GM12892 (cell line): ENCODE measurements at places on chromosomes 6 and 20.

DNA sequence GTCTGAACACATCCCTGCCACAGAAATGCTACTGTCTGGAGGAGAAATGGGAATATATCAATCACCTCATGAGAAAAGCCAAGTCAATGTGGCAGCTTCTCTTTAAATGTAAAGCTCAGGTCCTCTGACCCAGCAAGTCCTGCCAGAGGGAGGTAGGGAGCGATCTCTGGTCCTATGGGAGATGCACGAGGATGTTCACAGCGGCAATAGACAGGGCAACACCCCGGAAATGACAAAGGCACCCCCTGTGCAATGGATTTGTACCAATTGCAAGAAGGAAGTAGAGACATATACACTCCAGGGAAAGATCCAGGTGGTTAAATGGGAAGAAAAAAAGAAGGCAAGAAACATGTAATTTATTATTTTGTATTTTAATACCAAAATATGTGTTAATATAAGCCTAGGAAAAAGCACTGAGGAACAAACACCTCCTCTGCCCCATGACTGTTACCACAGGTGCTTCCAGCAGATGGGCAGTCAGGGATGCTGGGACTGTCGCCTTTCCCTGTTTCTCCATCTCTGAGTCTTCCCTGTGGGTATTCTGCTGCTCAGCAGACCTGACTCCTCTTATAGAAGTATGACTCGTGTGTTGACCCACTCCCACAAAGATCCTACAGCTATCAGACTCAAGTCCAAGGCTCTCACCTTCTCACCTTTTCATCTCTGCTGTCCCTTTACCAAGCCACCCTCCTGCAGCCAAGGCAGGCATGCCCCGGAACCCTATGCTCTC lies 20.8 kb downstream of the ATP9A start:
- no peak for DNase-seq

DNA sequence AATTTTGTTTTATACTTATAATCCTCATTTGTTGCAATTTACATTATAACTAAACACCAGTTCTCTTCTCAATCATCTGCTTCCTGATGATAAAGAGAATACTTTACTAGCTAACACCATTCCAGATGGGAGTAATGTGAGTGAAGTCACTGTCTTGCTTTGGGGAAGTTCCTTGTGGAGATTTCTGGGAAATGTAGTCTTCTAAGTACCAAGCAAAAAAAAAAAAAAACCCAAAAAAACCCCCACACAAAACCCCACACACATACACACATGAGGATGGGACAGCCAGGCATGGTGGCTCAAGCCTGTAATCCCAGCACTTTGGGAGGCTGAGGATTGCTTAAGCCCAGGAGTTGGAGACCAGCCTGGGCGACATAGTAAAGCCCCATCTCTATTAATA lies 2.2 kb upstream of the SNPH start:
- DNase-seq, result no peak

- DNase-seq, result no peak
These were observed 56.8 kb downstream of the NCOA3 start for GRCh38 chr20:47558295-47559066.

DNA sequence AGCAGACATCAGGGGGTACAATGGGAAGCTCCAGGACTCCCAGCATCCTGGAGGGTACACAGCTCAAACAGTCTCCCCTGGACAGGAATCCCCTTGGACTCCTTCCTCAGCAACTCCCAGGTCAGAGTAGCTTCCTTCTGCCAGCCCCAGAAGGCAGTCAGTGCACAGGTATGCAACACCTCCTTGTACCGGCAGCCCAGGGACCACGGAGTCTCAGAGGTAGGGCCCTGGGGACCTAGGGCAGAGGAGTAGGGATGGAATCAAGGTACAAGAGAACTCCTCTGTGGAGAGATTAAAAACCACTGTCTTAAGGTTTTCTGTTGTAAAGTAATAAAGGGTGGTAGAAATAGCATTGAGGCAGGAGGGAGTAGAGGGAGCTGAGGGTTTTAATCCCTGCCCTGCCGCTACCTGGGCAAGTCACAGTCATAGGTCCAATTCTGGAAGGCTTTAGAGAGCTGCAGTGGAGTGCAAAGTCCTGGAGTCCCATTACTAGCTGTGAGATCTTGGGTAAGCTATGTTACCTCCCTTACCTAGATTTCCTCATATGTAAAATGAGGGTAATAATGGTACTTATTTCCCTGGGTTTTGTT lies 7.5 kb downstream of the TP53TG5 start:
- no peak for DNase-seq

GRCh38 chr6:32070814-32071543 lies 32.8 kb downstream of the CYP21A2 start:
- no peak for DNase-seq

DNA sequence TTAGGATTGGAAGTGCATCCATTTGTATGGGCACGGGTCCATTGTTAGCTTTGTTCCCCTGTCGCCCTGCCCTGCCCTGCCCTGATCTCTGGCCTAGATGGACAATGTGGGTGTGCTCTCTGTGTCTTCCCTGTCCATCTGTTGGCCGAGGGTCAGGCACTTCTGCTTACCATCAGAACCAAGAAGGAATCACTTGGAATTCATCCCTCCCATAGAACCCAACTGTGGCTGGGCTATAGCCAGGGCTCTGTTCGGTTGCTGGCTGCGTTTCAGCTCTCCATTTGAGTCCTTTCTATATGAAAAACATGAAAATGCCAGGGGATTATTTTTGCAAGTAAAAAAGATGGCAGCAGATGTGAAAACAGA lies 26.6 kb upstream of the TULP4 start:
- no peak for DNase-seq

- DNase-seq, result no peak
These were observed 13.5 kb upstream of the BAG2 start for GRCh38 chr6:57158658-57159057.

DNA sequence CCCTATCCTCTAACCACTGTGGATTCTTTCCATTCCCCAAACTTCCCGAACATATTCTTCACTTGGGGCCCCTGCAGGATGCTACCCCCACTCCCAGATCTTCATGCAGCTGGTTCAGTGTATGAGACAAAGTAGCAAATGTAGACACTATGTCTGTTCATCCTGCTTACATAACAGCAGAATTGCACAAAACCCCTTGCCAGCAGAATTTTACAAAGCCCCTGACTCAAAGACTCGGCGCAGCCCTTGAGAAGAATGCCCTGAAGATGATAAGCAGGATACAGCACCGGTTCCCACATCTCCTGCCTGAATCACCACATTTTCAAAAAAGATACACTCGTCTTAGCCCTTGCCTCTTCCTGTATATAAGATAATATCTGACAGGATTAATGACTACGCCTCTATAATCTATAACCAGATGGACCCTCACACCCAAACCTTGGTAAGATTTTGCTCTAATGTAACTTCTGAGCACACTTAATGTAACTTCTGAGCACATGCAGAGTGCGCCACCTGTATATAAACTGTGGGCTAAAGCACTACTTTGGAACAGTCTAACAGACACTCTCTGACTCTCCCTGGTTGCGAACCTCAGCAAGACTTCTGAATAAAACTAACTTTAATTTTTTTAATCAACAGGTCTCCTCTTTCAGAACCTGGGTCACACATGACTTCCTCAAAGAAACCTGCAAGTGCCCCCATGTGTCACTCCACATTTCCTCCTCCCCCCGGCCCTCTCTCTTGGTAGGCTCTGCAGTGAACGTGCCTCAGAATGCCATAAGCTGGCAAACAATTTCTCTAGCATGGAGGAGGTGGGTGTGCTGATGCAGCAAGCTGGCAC lies 28.7 kb downstream of the RALGAPA2 start:
- DNase-seq, result no peak

DNA sequence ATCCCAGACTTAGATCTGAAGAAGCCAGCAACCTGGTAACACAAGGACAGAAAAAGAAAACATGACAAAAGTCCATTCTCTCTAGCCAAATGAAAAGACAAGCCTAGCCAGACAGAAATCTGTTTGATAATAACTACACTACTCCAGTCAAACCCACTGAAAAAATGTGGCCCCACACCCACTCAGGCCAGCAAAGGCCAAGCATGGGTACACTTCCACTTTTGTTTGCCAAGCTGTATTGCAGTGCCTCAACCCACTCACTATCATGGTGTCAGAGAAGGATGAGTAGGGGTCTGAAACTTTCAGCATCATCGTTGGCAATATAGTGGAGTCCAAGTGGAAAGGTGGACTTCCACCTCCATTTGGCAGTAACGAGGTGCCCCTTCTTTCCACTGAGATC lies 45.8 kb downstream of the EPM2A start:
- no peak for DNase-seq

DNA sequence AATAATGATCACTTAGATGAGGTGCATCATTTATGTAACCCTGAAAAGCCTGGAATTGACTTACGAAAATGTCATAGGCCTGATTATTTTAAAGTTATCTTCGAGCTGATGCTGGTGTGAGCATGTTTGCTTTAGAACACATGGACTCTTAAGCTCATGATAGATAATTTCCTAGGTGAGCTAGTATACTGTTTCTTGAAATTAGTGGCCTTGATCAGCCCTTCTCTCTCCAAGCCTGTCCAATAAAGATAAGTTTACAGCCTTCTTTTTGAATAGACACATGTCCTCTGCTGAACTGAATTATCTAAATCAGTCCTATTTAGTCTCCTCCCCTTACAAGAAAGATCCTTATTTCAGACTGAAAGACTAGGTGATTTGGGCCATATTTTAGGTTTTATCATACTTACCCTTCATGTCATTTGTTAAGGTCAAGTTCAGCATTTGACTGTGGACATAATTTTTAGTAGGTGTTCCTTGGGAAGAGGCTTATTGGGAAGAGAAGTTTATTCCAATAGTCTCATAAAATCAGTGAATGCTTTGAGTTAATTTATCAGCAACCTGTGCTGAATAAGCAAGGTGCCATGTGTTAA lies 15.3 kb downstream of the FOXO3 start:
- DNase-seq, result no peak

DNA sequence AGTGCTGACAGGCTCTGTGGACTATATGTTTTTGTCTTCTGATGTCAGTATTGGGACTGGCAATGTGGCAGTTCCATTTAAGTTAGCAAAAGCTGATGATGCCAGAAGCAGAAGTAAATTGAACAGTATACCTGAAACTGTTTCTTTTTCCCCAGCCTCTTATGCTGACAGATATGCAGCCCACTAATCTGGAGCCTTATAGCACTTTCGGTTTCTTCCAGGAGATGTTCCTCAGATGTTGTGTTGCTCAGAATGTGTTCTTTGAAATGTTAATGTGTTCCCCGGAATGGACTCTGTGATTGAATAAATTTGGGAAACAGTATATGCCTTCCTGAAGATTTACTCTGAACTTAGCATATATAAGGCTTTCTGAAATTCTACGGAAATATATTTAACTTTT lies 80.7 kb upstream of the MRAP2 start:
- DNase-seq, result no peak

DNA sequence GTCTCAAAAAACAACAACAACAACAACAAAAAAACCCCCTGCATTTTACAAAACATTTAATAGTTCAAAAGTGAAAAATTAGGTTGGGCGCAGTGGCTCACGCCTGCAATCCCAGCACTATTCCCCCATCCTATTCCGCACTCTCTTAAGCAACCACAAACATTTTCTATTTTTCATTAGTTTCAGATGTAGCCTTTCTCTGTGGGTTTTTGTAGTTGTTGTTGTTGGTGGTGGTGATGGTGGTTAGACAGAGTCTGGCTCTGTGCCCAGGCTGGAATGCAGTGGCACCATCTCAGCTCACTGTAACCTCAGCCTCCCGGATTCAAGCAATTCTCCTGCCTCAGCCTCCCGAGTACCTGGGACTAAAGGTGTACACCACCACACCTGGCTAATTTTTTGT lies 6.4 kb upstream of the GMNN start:
- no peak for DNase-seq

- no peak for DNase-seq
These were observed 110.8 kb downstream of the EDN3 start for GRCh38 chr20:59411170-59411569.

- DNase-seq, result no peak
These were observed 126.4 kb downstream of the PHACTR3 start for GRCh38 chr20:59730722-59731121.

- DNase-seq, result no peak
These were observed 242.6 kb downstream of the DOK5 start for GRCh38 chr20:54717983-54718382.

DNA sequence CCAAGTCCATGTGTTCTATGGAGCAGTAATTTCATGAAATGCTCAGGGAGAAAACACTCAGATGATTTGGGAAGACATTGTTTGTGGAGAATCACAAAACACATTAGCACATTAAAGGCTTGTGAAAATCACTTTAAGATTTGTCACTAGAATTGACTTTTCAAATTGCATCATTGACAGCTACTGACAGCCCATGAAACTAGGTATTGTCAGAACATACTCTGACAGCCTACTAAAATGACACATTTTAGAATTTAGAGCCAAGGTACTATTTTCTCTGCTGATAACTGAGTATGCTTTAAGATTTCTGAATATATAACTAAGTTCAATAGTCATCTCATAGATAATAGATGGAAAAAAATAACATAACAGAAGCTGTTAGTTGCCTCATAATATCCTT lies 67.4 kb upstream of the FOXC1 start:
- no peak for DNase-seq

DNA sequence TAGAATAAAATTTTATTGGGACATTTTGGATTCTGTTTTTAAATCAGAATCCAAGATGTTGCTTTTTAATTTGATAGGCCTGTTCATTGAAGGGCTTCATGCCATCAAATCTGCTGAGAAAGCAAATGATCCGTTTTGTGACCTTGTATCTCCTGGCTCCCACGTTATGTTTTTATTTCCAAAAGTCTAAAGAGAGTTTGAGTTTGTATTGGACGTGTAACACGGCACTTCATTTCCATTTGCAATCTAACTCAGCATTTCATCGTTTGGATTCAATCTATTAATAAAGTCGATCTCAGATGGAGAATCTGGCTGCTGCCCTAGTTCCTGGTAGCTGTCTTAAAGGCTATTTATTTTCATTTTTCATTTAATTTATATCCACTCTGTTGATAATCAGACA lies 17.0 kb downstream of the KIF25 start:
- DNase-seq, result no peak

- no peak for DNase-seq
These were observed 12.1 kb upstream of the ZBP1 start for GRCh38 chr20:57632286-57632685.

DNA sequence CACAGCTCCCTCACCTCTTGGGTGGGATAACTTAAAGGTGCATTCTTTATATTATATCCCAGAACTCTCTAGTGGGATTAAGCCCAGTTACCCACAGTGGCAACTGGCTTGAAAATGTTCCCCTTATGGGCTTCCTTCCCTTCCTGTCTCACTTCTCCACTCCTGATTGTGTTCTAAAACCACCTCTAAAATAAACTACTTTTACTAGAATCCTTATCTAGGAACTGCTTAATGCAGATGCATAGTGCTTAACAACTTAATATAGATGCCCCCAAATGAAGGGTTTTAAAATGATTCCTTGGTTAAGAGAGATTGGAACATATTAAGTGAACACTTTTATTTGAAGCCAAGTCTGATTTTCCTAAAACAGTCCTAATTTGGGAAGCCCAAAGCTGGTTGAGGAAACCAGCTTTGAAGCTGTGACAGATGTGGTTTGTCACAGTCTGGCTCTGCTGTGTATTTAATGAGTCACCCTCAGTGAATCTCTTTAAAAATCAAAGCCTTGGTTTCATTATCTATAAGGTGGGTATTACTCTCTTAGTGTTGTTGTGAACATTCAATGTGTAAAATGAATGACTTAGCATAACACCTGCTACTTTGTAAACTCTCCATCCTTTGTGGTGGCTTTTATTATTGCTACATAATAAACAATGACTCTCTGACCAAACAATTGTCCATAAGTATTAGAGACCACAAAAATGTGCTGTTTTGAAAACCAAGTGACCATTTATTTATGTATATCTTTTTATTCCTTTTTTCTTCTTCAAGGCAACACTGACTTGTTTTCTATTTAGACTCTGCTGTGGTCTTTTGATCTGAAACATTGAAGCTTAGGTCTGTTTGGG lies 24.4 kb downstream of the PLCB1 start:
- no peak for DNase-seq

- no peak for DNase-seq
These were observed 1.7 kb downstream of the KCTD20 start for GRCh38 chr6:36444470-36444869.
